ENCODE measurements at places on chromosomes 16 and 17.

DNA sequence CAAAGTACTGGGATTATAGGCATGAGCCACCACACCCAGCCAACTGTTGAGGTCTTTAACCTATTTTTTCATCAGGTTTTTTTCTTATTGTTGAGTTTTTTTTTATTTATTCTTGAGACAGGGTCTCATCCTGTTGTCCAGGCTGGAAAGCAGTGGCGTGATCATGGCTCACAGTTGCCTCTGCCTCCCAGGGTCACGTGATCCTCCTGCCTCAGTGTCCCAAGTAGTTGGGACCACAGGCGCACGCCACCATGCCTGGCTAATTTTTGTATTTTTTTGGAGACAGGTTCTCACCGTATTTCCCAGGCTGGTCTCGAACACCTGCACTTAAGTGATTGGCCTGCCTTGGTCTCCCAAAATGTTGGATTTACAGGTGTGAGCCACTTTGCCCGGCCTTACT lies 95.9 kb downstream of the BCAS3 start:
- DNase-seq, result no peak

- DNase-seq, result no peak
Measured at GRCh38 chr17:48283411-48283810, 146.6 kb downstream of the SKAP1 start.

DNA sequence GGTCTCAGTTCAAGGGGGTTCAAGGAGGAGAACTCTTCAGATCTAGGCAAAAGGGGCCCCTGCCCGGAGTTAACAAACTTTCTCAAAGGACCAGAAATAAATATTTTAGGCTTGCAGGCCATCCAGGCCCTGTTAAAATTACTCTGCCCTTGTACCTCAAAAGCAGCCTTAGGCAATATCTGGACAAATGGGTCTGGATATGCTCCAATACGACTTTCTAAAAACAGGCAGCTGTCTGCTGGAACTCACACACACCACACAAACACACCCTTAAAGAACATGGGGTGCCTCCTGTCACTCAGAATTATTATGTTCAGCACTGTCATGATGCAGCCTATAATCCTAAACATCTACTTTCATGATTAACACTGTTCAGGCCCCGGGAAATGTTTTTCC lies 75.5 kb downstream of the TMEM132E start:
- no peak for DNase-seq

GRCh38 chr17:78223061-78223460 lies 8.4 kb upstream of the TMEM235 start:
- no peak for DNase-seq

- DNase-seq, result no peak
Measured at GRCh38 chr16:50724306-50724705, 17.6 kb upstream of the CYLD start.

GRCh38 chr17:45734598-45734997 lies 49.5 kb upstream of the CRHR1 start:
- no peak for DNase-seq

- DNase-seq, result no peak
Measured at GRCh38 chr16:29710227-29711219, 31.5 kb downstream of the QPRT start.

- no peak for DNase-seq
Measured at GRCh38 chr17:62998665-62999393, 32.8 kb downstream of the TANC2 start.

DNA sequence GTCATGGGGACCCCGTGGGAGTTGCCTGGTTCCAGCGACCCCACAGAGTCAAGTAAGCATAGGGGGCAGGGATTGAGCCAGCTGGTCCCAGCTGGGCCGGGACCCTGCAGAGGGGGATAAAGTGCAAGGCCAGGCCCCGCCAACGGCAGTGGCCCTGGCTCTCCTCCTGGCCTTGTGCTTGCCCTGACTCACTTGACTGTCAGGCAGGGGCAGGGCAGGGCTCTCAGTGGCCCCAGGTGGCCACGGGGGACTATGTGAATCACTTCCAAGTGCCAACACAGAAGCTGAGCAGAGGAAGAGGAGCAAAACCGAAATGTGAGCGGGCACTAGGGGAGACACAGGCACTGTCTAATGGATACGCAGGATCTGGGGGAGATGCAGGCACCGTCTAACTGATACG lies 21.6 kb upstream of the NCBP3 start:
- no peak for DNase-seq

- DNase-seq, result peak; percentile 79
Measured at GRCh38 chr16:29994600-29995323, 655 bp downstream of the HIRIP3 start.

GRCh38 chr16:31181102-31181830 lies 1.3 kb downstream of the FUS start:
- peak; percentile 32 for DNase-seq
